ENCODE measurements at places on chromosomes 7 and 10.
A peak's percentile ranks its signal among the peaks of the same experiment; 100 is the strongest.

- no peak for DNase-seq
These were observed 89.5 kb downstream of the THSD7A start for GRCh38 chr7:11742496-11742895.

DNA sequence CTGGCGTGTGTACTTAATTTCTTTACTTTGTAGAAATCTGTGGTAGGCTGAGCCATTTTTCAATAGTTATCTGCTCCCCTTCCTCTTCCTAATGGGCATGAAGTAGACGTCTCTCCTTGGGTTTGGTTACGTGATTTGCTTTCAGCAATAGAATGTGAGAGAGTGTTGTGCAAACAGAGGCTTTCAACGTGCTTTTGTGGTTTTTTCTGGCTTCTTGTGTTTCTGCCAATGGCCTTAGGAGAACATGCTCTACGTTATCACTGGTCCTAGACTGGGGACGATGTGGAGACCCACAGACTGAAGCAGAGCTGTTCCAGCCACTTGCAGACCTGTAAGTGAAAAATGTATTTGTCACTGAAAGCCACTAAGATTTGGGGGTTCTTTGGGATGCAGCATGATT, 107.2 kb upstream of the NPTX2 start:
- DNase-seq, result no peak

DNA sequence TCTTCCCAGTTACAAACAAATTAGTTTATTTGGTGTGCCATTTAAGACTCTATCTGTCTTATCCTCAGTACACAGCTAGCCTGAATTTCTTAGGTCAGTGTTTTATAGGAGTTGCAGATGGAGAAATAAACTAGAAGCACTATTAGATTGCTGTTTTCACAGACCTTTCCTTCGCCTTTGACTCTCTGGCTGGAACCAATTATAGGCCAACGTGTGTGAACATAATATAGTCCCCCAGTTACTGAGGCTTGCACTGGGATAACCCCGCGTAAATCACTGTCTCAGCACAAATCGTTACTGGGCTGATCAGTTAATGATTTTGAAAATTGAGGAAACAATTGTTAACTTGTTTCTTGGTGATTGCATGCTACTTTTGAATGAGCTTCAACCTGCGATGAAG, 233.4 kb downstream of the GFRA1 start:
- no peak for DNase-seq

- no peak for DNase-seq
These were observed 51.1 kb downstream of the ARMC3 start for GRCh38 chr10:22978918-22979317.

- DNase-seq, result no peak
These were observed 96.4 kb upstream of the CACNA2D1 start for GRCh38 chr7:82539969-82540368.

GRCh38 chr7:69517985-69518704, 80.1 kb upstream of the AUTS2 start:
- no peak for DNase-seq

DNA sequence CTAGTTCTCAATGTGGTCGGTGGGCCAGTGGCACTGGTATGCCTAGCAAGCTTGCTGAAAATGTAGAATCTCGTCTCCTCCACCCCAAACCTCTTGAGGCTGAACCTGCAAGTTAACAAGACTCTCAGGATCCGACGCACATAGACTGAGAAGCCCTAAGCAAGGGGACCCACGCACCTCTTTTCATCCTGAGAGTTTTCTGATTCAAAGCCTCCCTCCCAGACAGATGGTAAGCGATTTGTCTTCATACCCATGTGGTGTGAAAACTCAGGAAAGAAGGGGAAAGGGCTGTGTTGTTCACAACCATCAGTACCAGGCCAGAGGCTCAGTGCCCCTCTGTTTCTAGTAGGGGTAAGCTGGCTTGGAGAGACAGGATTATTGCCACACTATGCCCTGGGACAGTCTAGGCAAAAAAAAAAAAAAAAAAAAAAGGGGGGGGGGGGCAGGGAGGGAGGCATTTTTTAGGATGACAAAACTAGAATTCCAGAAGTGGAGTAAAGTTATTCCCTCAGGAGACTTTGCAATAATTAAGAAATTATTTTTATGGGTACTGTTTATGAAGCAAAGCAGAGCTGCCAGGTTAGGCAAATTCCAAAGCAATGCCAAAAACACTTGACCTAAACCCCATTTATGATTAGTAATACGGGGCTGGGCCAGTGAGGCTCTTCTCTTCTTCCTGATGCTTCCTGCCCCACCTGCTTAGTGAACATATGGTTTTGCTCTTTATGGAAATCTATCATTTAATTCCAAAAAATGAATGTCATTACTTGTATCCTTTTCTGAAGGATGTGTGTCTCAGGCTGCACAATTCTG, 117.6 kb upstream of the PDLIM1 start:
- no peak for DNase-seq

DNA sequence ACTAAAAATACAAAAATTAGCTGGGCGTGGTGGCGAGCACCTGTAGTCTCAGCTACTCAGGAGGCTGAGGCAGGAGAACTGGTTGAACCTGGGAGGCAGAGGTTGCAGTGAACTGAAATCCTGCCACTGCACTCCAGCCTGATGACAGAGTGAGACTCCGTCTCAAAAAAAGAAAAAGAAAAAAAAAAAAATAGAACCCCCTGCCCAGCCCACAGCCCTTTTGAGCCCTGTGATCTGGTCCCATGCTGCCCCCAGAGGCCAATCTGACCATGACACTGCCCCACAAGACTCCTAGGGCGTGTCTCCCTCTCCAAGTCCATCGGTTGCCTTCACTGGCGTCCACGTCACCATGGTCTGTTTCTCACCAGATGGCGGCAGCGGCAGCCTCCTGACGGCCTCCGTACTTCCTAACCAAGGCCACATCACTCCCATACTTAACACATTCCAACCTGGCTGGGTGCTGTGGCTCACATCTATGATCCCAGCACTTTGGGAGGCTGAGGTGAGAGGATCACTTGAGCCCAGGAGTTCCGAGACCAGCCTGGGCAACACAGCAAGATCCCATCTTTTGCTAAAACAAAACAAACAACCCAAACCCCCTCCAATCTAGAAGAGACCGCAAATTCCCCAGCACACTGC, 18.0 kb downstream of the STX1A start:
- DNase-seq, result no peak

GRCh38 chr10:87503886-87504285, 807 bp upstream of the MINPP1 start:
- DNase-seq, result no peak

DNA sequence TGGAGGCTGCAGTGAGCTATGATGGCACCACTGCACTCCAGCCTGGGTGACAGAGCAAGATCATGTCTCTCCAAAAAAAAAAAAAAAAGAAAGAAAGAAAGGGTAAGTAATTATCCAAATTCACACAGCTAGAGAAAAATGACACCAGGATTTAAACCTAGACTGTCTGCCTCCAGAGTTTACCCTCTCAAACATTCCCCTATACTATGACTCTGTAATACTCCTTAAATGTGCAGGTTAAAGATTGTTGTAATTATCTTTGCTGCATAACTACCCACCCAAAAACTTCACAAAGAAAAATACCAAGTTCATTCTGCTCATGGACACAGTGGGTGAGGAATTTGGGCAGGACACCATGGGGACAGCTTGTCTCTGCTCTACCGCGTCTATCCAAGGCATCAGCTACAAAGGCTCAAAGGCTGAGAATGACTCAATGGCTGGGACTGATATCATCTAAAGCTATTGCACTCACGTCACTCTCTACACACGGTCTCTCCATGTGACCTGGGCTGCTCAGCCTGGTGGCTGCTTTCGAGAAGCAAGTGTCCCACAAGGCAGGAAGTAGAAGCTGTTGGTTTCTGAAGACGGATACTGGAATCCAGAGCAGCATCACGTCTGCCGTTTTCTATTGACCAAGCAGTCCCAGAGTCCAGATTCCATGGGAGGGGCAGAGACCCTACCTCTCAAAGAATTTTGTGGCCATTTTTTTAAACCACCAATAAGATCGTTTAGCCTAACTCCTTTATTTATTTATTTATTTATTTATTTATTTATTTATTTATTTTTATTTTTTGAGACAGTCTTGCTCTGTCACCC, 185.7 kb upstream of the AUTS2 start:
- DNase-seq, result no peak

DNA sequence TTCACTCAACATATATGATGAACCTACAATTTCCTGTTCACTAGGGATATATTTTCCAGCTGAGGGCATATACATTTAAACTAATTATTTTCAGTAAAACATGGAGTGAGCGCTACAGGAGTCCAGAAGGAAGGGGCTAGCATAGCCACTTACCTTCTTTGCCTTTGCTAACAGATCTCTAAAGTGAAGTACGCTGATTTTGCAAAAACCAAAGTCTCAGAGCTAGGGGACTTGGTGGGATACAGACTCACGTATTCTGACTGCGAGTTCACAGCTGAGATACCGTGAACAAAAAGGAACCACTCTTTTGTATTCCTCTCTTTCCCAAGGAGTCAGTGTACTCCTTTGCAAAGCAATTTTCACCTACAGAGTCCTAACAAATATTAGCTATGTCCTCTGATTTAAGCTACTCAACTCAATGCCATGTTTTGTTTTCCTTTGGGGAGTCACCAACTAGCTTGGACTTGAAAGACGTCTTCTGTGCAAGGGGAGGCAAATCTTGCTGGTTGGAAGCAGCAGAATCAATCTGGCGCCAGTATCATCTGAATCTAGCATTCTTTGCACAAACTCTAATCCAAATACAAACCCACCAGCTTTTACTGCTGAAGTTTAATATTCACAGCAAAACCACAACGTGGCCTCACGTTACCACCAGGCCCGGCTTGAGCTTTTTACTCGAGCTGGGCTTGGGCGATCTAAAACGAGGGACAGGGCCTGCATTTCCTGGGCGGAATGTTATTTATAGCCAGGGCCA, 657 bp downstream of the CDNF start:
- no peak for DNase-seq

DNA sequence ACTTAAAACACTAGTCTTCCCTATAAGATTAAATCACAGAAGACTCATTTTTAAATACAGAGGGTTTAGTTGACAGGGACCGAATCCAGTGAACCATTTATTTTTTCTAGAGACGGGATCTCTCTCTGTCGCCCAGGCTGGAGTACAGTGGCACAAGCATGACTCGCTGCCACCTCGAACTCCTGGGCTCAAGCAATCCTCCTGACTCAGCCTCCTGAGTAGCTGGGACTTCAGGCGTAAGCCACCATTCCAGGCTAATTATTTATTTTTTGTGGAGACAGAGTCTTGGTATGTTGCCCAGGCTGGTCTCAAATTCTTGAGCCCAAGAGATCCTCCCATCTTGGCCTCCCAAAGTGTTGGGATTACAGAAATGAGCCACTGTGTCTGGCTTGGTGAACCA, 20.9 kb upstream of the LYZL1 start:
- no peak for DNase-seq

GRCh38 chr10:106440355-106440754, 724.2 kb downstream of the SORCS1 start:
- DNase-seq, result no peak

- DNase-seq, result peak; percentile 20
These were observed 184.2 kb downstream of the KMT2E start for GRCh38 chr7:105198223-105198622.

DNA sequence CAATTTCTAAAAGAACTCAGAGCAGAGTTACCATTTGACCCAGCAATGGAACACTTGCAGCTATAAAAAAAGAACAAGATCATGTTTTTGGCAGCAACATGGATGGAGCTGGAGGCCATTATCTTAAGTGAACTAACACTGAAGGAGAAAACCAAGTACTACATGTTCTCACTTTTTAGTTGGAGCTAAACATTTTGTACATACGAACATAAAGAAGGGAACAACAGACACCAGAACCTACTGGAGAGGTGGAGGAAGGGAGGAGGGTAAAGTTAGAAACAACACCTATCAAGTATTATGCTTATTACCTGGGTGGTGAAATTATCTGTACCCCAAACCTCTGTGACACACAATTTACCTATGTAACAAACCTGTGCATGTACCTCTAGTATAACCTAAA, 329.5 kb downstream of the ATRNL1 start:
- no peak for DNase-seq

Measured in HFF-Myc (cell line).